ENCODE measurements at places on chromosomes 5 and 9. TPM values are rescaled to one million over a fixed set of nuclear protein-coding genes. Genes with fewer than 3 reads are reported as not detected.

GFI1B gene
- 0.39 TPM for total RNA-seq

KIF24 gene
- total RNA-seq: 0.74 TPM

- no peak for DNase-seq
Measured at GRCh38 chr5:170617533-170618490, 114.0 kb downstream of the KCNIP1 start.

DNA sequence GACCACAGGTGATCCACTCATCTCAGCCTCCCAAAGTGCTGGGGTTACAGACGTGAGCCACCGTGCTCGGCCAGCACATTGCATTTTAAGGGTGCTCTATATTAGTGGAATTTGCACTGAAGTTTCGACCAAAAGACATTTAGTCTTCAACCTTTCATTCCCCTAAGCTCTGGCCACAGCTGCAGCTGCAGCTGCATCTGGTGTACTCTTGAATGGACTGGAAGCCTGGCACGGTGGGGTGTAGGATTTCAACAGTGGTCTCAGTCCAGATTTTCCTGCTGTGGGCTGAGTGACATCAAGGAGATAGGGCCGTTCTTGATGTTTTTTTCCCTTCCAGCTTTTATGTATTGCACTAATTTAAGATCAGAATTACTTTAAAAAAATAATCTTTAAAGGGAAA is 255.2 kb downstream of the PDZD2 start:
- no peak for DNase-seq

DNA sequence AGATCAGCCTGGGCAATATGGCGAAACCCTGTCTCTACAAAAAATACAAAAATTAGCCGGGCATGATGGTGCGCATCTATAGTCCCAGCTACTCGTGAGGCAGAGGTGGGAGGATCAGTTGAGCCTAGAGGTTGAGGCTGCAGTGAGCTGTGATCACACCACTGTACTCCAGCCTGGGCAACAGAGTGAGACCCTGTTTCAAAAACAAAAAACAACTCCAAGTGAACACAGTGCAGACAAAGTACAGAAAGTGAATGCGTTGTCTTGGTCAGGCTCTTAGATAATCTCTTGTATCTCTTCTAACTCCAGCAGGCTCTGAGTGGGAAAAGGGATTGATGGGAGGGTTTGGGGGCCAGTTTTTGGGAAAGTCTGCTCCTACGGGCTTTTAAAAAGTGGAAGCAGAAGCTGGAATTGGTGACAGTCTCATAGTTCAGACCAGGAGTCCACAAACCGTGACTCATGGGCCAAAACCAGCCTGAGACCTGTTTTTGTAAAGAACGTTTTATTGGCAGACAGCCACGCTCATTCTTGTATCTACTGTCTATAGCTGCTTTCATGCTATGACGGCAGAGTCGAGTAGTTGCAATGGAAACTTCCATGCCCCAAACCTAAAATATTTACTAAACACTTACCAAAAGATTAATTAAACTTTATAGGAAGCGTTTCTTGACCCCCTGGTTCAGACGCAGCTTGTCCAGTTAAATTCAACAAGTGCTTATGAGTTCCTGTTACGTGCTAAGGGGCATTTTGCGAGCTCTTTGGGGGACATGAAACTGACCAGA is 32.9 kb downstream of the NDST1 start:
- no peak for DNase-seq
